ENCODE measurements at places on chromosomes 5 and 9.

- DNase-seq: no peak
These were observed 888.0 kb upstream of the PTPRD start for GRCh38 chr9:11500780-11501179.

DNA sequence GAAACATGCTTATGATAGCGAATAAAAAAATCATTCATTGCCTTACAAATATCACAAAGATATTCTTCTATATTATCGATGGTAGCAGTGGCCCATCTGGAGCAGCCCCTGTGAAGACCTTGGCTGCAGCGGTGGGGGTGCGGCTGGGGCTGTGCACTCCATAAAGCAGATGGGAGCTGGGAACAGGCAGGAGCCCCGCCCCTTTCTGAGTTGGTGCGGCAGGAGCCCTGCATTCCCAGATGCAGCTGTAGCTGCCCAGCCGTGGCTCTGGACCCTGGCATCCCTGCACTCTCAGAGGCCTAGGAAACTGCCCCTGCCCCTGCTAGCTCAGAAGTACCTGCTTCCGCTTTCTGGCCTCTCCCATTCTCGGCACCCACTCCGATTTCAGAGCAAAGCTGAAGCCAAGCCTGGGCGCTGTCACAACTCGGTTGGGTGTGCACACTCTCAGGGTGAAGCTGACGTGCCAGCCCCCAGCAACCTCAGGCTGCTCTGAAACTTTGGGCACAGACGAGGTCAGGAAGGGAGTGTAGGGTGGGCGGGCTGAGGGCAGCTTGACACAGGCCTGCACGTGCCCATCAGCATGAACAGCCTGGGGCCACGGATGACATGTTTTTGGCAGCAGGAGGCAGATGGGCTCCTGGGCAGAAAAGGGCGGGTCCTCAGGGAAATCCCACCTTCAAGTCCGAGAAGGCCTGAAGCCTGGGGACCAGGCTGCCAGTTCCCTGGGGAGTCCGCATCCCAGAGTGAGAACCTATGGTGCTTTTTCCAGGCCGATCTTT, 1440.8 kb upstream of the ACO1 start:
- DNase-seq: no peak

DNA sequence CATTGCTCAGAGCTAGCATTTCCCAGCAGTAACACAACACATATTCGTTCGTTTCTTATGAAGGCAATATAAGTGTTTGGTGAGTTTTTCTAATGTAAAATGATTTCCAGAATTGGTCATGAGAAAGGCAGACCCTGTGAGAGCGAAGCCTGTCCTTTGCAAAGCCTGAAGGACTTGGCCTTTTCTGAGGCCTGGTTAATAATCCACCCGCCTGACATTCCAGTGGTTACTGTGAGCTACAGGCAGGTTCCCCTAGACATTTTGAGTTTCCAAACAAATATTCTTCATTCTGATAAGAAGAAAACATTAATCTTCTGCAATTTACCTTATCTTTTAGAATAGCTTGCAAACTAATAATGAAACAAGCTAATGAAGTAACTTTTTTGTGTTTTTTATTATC, 38.0 kb downstream of the ADAMTS16 start:
- no peak for DNase-seq

DNA sequence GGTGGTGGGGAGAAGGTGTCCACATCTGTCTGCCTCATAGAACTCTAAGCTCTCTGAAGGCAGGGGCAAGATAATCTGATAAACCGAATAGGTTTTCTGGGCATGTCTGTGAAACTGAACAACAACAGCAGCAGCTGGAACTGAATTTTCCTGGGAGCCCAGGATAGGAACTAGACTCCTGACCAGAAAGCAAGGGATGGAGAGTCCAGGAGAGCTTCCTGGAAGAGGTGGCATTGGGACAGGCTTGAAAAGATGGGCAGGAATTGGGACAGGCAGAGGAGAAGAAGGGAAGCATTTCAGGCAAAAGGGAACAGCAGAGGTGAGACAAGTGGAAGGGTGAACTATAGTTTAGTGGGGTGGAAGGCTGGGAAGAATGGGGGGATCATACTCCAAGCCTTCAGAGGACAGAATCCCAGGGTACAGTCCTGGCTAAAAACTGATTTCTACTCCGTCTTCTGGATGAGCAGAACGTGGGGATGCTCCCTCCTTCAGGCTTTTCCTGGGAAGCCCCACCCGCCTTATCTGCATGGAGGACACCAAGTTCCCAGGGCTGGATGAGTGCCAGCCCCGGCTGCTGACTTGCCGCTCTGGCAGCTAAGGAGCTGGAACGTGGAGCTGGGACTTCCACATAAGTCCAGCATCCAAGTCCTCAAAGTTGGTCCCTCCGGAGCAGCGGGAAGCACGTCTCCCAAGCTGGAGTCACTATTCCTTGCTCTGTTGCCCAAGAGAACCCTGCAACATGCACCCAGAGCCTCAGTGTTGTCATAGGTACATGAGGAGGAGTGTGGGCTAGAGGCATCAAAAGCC, 13.9 kb upstream of the KIF12 start:
- peak; percentile 20 for DNase-seq

DNA sequence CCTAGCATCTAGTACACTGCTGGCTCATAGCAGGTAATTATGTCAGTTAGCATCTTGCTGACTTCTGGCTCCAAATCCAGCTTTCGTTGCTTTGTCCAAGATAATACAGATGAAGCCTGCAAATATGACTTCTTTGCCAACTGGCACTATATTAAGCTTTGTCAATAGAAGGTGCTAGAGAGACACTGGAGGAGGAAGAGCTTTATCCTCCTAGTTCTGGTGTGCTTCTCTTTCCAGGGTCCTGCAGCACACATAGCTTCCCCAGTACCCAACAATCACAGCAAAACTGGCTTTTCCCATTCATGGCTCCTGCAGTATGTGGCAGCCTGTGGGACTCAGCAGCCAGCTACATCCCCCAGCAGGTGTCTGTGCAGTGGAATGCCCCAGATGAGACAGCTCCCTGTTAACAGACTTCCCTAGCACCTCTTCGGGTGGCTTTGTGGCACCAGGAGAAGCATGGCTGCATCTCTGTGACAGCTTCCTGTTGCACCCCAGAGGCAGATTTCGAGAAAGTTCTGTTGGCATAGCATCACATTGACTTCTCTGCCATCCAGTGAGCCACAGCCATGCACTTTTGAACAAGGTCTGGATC, 147.8 kb downstream of the OXCT1 start:
- DNase-seq: no peak

DNA sequence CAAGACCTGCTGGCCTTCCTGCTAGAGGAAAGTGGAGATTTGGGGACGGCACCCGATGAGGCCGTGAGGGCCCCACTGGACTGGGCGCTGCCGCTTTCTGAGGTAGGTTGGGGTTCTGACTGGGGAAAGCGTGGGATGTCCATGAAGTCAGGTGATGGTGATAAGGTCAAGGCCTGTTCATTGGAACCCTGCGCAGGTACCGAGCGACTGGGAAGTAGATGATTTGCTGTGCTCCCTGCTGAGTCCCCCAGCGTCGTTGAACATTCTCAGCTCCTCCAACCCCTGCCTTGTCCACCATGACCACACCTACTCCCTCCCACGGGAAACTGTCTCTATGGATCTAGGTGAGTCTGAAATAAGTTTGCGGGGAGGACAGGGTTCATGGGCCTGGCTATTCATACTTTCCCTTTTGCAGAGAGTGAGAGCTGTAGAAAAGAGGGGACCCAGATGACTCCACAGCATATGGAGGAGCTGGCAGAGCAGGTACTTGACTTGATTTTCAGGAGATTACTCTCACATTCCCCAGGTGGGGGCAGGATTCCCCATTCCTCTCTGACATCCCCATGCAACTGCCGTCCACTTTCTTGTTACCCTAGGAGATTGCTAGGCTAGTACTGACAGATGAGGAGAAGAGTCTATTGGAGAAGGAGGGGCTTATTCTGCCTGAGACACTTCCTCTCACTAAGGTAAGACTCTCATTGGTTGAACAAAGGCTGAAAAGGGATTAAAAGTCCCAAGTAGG, 505 bp downstream of the CREB3 start:
- peak; percentile 52 for DNase-seq

DNA sequence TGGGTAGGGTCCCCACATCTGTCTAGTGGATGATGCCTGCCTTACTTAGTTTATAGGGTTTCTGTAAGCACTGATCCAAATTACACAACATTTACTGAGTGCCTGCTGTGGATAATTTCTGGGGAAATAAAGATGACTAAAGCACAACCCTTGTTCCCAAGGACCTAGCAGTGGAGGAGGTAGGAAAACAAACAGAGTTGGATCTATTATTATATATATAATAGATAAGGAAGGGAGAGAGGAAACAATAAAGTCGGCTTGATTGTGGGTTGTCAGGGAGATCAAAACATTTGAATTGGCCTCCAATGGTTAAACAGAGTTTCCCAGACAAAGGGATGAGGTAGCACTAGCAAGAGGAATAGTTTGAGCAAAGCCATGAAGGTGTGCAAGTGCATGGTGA, 14.0 kb downstream of the IL33 start:
- DNase-seq: no peak

DNA sequence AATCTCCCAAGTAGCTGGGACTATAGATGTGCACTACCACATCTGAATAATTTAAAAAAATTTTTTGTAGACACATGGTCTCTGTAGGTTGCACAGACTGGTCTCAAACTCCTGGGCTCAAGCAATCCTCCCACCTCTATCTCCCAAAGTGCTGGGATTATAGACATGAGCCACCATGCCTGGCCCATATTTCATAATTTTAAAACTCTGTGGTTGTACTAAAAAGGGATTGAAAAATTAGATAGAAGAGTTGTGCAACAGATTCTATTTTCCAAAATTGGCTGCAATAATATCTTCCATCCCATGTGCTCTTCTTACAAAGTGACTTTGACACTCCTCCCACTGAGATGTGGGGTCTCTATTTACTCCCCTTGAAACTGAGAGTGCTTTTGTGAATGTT, 7.6 kb upstream of the UHRF2 start:
- DNase-seq: no peak

- no peak for DNase-seq
These were observed 100.7 kb downstream of the MTX3 start for GRCh38 chr5:79890119-79890929.

GRCh38 chr9:132162764-132163456, 1.1 kb downstream of the NTNG2 start:
- DNase-seq: no peak

- DNase-seq: no peak
These were observed 65.6 kb downstream of the CDK5RAP2 start for GRCh38 chr9:120514405-120514804.

DNA sequence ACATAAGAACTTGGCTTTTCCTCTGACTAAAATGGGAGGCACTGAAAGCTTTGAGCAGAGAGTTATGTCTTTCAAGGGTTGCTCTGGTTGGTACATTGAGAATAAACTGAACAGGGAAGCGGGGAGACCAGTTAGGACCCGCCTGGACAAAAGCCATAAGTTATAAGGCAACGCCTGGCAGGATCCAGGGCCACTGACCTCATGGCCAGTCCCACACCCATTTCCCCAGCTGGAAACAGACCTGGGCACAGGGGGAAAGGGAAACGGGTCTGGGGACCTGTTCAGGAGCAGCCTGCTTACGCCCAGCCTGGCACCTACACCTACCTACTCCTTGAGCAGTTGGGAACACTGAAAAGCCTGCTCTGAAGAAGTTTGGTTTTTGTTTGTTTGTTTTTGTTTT, 1.3 kb downstream of the SPINK4 start:
- no peak for DNase-seq

DNA sequence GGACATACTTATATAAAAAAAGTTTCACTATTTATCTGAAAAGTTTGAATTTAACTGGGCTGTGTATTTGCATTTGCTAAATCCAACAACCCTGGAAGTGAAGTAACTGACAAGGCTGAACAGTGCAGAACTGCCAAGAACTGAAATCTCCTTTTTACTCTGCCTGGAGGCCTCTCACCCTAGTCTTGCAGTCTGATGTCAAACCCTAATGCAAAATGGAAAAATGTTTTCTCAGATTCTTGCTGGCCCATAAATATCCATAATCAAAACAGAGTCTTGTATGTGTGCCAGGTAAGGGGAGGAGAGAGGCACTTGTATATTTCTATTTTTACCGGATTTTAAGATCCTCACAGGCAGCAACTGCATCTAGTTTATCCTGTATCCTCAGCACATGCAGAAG, 432.7 kb upstream of the KLF4 start:
- DNase-seq: peak; percentile 45

DNA sequence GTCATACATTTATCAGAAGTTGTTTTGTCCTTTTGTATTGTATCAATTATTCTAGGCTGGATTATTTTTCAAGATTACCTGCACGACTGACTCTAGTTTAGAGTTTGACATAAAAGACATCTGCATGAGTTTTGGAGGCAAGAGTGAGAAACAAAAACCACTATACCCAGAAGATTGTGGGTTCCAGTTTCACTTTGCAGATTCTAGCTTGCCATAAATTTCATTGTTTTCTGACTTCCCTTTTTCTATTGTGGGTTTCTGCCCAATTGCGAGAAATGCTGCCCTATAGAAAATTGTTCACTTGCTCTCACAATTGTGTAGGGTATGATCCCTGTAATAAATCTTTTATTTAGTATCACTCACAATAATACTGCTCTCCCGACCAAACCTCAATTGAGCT, 1043.4 kb upstream of the CDH10 start:
- no peak for DNase-seq

DNA sequence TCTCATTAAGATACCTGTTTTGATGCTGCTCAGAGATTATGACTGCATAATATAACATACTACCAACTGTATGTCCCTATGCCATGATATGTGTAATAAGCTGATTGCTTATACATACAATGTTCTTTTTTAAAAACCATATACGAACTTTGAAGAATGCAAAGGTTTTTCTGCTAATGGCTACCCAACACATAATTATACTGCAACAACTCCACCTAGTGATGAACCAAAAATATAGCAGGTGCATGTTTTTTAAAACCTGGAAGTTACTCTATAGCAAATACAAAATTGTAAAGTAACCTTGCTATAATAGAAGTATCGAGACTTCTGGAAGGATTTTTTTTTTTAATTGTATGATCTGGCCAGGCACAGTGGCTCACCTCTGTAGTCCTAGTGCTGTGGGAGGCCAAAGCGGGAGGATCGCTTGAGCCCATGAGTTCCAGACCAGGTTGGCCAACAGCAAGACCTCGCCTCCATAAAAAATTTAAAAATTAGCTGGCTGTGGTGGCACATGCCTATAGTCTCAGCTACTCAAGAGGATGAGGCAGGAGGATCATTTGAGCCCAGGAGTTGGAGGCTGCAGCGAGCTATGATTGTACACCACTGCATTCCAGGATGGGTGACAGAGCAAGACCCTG, 49.1 kb downstream of the HOMER1 start:
- peak; percentile 33 for DNase-seq

- DNase-seq: no peak
These were observed 20.0 kb downstream of the CEMIP2 start for GRCh38 chr9:71748280-71748743.

GRCh38 chr5:54533541-54534190, 16.1 kb downstream of the SNX18 start:
- DNase-seq: no peak

GRCh38 chr5:148937239-148937638, 110.8 kb downstream of the ADRB2 start:
- no peak for DNase-seq

DNA sequence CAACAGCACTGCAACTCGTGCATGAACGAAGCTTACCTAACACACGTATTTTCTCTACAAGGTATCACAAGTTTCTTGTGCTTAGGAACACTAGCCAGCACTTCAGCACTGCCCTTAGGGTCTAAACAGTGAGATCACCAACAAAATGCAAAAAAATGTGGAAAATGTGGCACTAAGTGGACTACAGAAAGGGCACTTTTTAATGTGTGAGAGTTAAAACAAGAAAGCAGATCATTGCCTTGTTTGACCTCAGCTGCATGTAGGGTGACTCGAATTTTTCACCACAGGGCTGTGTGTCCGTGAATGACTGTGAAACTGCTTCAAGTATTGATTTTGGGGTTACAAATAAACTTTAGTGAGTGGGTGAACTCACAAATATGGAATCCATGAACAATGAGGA, 90.5 kb downstream of the MARCHF3 start:
- no peak for DNase-seq
